Activated effector memory CD4-positive, alpha-beta T cell treated with anti-CD3 and anti-CD28 coated beads, Interleukin-2, amount 50 U/mL, for 16 hours (primary cell): ENCODE measurements at places on chromosomes 16 and 17.

DNA sequence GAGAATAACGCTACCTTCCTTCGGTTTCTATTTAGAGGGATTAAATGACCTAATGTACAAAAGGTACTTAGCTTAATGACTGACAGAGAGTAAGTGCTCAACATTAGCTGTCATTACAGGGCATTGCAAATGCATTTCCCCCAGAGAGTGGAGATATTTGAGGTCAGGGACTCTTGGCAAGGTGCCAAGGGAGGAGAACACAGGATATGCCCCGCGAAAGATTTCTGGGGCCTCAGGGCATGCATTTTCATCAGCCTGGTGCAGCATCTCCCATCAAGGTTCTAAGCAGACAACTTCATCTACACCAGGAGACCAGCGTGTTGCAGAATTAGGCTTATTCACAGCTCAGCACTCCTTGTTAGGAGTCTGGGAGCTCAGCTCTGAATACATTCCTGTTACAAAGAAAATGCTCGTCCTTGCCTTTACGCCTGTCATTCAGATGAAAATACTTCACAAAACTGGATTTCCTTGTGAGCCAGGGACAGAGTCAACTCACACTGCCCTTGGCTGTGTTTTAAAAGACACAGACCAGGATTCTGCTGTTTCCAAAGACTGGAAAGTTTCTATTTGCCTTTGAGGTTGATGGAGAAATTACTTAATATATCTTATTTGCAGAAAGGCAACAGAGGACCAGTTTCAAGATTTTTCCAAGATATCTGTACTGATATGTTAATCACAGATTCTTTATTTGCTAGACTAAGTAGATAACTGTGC is 108.2 kb downstream of the VAT1L start:
- no peak for DNase-seq

GRCh38 chr17:42459256-42459800 is 650 bp downstream of the ATP6V0A1 start:
- DNase-seq = peak; percentile 69

GRCh38 chr16:51132490-51133115 is 18.5 kb downstream of the SALL1 start:
- no peak for DNase-seq

DNA sequence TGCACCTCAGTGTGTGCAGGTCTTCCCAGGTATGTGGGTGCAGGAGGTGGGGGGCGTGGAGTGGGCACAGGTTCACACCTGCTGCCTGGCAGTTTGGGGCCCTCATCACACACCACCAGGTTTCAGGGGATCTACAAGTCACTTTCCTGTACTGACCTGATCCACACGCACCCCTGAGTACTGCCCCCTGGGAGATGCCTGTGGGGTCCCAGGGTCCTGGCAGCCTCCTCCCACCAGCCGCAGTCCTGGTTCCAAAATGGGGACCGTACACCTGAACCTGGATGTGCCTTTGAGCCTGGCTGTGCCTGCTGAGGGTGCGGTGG is 25.9 kb downstream of the RNF213 start:
- no peak for DNase-seq

GRCh38 chr17:81424151-81425017 is 29.1 kb downstream of the BAHCC1 start:
- no peak for DNase-seq

DNA sequence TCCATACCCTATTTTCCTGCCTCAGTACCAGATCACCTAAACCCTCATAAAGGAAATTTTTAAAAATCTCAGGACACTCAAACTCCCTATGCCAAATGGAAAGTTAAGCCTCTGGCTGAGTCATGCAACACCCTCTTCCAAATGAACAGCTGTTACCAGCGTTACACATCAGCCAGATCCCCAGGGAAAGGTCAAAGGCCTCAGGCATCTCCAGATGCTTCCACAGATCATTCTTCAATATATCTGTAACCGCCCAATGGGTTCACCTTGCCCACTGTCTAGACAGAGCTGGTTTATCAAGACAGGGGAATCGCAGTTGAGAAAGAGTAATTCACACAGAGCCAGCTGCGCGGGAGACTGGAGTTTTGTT is 29.1 kb upstream of the SHCBP1 start:
- DNase-seq = no peak
